ENCODE measurements at places on chromosomes 1 and 21. TPM values are rescaled to one million over a fixed set of nuclear protein-coding genes. Genes with fewer than 3 reads are reported as not detected.

KCNE1 gene
- not detected for total RNA-seq

IGSF8 gene
- 9.4 TPM for total RNA-seq

RPE65 gene
- total RNA-seq = not detected

PROX1 gene
- total RNA-seq = 1.3 TPM

KAZN gene
- total RNA-seq = 9.1 TPM

AQP10 gene
- not detected for total RNA-seq

PERM1 gene
- total RNA-seq = not detected

TINAGL1 gene
- not detected for total RNA-seq

TNFRSF1B gene
- total RNA-seq = 0.22 TPM

BARHL2 gene
- not detected for total RNA-seq

CD247 gene
- total RNA-seq = 1.5 TPM

CDA gene
- 0.96 TPM for total RNA-seq

DNA sequence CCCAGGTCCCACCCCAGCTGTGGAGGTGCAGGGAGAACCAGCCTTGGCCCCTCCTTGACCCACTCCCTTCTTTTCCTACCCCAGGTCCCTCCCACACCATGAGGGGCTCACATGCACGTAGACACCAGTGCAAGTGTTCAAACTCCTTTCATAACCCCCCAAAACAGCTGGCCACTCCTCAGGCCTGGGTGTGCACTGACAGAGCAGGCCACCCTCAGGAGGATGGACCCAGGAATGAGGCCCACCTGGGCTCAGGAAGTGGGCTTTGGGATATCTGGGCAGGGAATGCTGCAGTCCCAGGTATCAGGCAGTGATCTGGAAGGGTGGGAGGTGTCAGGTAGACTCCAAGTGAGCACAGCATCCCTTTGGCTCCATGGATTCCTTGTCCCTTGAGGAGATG, 723.8 kb downstream of the MATN1 start:
- H3K36me3 ChIP-seq = no peaks in the 10 kb centered on the region
- H3K27ac ChIP-seq = no peak overlapping the region
- H3K27me3 ChIP-seq = no peaks in the 10 kb centered on the region
- no peaks in the 10 kb centered on the region for H3K4me1 ChIP-seq
- H3K4me3 ChIP-seq = no peak overlapping the region
- DNase-seq = no peak

DNA sequence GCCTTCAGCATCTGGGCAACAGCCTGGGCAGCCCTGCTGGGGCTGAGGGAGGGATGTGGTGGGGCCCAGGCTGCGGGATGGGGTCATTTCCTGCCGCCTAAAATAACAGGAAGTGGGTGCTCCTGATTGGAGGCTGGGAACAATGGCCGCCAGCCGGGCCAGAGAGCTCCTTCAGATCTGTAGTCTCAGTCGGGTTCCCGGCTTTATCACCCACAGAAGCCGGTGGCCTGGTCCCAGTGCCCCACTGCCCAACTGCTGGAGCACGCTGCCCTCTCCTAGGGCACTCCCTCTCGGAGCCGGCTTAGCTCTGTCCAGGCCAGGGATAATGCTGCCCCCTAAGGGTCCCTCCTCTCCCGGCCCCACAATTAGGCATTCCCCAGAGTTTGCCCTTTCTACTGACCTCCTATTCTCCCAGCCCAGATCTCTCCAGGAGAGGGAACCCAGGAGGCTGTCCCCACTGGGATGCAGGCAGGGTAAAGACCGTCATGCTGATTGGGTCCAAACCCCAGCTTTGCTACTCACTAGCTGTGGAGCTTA, 5.1 kb downstream of the MAP7D1 start:
- H3K36me3 ChIP-seq = no peaks in the 10 kb centered on the region
- peak; percentile 86 for DNase-seq
- peaks cover 26% of the 10 kb centered on the region for H3K4me1 ChIP-seq
- peak overlapping the region; percentile 40 for H3K4me3 ChIP-seq

- H3K27me3 ChIP-seq = peaks cover 34% of the 10 kb centered on the region
- DNase-seq = no peak
- no peak within 1 kb of the TSS for H3K4me3 ChIP-seq
- H3K4me1 ChIP-seq = peaks cover 14% of the 10 kb centered on the region
Observed at GRCh38 chr1:145719230-145720079, at the start of gene CD160. Gene CD160 (plus strand): TSS chr1:145719499. CDS start chr1:145728328, 8,829 bp downstream.

DNA sequence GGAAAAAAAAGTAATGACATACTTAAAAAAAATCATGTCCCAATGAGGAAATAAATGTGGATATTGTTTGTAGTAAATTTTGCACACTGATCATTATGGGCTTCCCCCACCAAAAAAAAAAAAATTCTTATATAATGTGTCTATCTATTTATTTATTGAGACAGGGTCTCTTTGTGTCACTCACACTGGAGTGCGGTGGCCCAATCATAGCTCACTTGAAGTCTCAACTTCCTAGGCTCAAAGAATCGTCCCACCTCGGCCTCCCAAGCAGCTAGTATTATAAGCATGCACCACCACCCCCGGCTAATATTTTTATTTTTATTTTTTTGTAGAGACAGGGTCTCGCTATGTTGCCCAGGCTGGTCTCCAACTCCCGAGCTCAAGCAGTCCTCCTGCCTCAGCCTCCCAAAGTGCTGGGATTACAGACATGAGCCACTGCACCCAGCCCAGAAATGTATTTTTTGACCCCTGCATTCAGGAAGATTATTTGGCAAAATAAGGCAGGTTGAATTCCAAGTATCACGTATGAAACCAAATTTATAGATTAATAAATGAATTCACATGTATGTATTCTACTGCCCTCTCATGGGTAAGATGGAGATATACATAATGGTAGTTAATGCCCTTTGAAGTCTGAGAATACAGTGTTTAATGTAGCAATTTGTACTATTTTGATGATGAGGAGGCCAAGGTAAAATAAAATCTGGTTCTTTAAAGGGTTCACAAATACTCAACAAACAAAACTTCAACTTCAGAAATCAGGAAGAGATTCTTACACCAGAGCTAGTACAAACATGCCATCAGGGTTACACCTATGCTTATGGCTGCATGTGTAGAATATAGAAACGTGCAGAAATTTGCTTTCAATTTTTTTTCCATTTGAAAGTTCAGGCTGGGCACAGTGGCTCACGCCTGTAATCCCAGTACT, 1.4 kb upstream of the DENND2C start:
- no peaks in the 10 kb centered on the region for H3K36me3 ChIP-seq
- DNase-seq = no peak
- H3K4me1 ChIP-seq = no peaks in the 10 kb centered on the region
- peaks cover 88% of the 10 kb centered on the region for H3K27me3 ChIP-seq

- no peaks in the 10 kb centered on the region for H3K4me1 ChIP-seq
- no peaks in the 10 kb centered on the region for H3K36me3 ChIP-seq
- H3K27me3 ChIP-seq = no peaks in the 10 kb centered on the region
- no peak overlapping the region for H3K27ac ChIP-seq
Observed at GRCh38 chr1:198467907-198468306, 72.6 kb downstream of the ATP6V1G3 start.

DNA sequence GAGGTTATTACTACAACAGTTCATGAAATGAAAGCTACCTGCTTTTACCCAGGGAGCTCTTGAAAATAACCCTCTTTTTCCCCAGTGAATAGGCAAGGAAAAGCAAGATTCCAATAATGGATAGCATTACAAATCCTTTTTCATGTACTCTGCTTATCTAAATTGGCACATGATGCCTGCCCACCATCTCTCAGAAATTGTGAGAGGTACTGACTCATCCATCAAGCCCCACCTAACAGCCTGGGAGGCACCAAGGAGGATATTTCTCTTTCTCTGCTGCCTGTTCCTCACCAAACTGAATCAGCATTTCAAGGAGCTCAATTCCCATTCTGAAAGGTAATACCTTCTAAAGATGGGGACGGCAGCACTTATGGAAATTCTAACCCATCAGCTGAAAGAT, 34.4 kb downstream of the PALMD start:
- H3K36me3 ChIP-seq = no peaks in the 10 kb centered on the region
- peaks cover 9% of the 10 kb centered on the region for H3K4me1 ChIP-seq
- no peak overlapping the region for H3K27ac ChIP-seq

- H3K27me3 ChIP-seq = no peaks in the 10 kb centered on the region
- no peaks in the 10 kb centered on the region for H3K4me1 ChIP-seq
- H3K27ac ChIP-seq = no peak overlapping the region
- H3K36me3 ChIP-seq = no peaks in the 10 kb centered on the region
- no peak overlapping the region for H3K4me3 ChIP-seq
Observed at GRCh38 chr1:110916669-110917306, 43.8 kb downstream of the CD53 start.

DNA sequence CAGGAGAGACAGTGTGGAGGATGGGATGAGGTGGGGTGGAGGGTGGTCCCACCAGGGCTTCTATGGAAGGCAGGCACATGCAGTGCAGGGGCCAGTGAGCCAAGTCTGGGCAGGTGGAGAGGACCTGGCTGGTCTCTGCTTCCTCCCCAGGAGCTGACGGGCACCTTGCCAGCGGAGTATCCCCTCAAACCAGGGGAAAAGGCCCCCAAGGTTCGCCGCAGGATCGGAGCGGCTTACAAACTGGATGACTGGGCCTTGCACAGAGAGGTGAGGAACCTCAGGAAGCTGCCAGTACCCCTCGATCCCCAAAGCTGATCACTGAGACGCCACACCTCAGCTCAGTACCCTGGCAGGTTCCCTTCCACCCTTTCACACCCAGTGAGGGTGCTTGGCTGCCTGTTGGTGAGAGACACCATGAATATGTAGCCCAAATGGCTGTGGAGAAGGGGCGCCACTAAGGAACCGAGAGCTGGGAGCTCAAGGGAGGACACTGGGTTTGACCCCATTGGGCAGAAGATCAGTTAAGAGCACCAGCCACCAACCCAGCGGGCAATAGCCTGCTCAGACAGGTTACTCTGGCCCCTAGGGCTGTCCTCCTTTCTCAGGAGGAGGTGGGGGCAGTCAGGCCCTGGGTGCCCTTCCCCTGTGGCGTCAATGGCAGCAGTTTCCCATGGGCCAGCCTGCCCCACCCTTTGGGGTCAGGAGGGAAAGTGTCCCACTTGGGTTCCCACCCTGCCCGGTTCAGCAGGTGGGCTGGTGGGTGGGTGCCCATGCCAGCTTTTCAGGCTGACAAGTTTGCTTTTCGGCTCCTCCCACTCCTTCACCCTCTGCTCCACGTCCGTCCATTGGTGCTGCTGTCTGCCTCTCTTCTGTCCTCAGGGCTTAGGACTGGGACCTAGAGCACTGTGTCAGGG, 5.5 kb downstream of the INAVA start:
- no peaks in the 10 kb centered on the region for H3K36me3 ChIP-seq
- DNase-seq = no peak
- H3K27me3 ChIP-seq = no peaks in the 10 kb centered on the region
- no peak overlapping the region for H3K27ac ChIP-seq

GRCh38 chr1:26759531-26759930, 28.2 kb upstream of the PIGV start:
- no peaks in the 10 kb centered on the region for H3K4me1 ChIP-seq
- H3K27ac ChIP-seq = no peak overlapping the region
- no peak for DNase-seq
- peaks cover 24% of the 10 kb centered on the region for H3K36me3 ChIP-seq
- H3K27me3 ChIP-seq = no peaks in the 10 kb centered on the region
- no peak overlapping the region for H3K4me3 ChIP-seq

- DNase-seq = peak; percentile 93
- peaks cover 44% of the 10 kb centered on the region for H3K27me3 ChIP-seq
- H3K36me3 ChIP-seq = no peaks in the 10 kb centered on the region
- no peak overlapping the region for H3K4me3 ChIP-seq
- no peak overlapping the region for H3K27ac ChIP-seq
- no peaks in the 10 kb centered on the region for H3K4me1 ChIP-seq
Observed at GRCh38 chr1:25608488-25609178, 8.0 kb upstream of the MAN1C1 start.

GRCh38 chr1:248733566-248733965, 22.0 kb downstream of the LYPD8 start:
- no peaks in the 10 kb centered on the region for H3K36me3 ChIP-seq
- H3K4me3 ChIP-seq = no peak overlapping the region
- H3K4me1 ChIP-seq = no peaks in the 10 kb centered on the region
- no peaks in the 10 kb centered on the region for H3K27me3 ChIP-seq
- no peak overlapping the region for H3K27ac ChIP-seq

GRCh38 chr1:116062201-116062600, 49.0 kb upstream of the MAB21L3 start:
- DNase-seq = no peak
- H3K4me1 ChIP-seq = no peaks in the 10 kb centered on the region
- H3K27ac ChIP-seq = no peak overlapping the region
- H3K27me3 ChIP-seq = no peaks in the 10 kb centered on the region
- no peak overlapping the region for H3K4me3 ChIP-seq
- H3K36me3 ChIP-seq = no peaks in the 10 kb centered on the region

DNA sequence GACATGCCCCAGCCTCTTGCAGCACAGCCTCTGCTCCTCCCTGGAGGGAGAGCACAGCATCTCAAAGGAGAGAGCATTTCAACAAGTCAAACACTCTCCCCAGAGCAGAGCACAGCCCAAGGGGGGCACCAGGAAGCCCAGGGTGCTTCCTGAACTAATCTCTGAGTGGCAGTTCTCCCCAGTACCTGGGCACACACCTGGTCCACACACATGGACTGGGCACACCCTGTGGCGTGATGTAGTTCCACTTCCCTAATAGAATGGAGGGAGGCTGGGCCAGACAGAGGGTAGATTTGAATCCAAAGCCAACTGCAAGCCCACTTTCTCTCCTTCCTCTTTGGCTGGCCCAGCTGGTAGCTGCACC, 55.5 kb downstream of the CD46 start:
- H3K27ac ChIP-seq = no peak overlapping the region

GRCh38 chr1:187433598-187433997, 604.8 kb downstream of the PLA2G4A start:
- H3K4me1 ChIP-seq = no peaks in the 10 kb centered on the region
- H3K27ac ChIP-seq = no peak overlapping the region
- no peak for DNase-seq
- no peaks in the 10 kb centered on the region for H3K36me3 ChIP-seq
- H3K27me3 ChIP-seq = no peaks in the 10 kb centered on the region

- no peak for DNase-seq
- no peak overlapping the region for H3K4me3 ChIP-seq
- no peaks in the 10 kb centered on the region for H3K4me1 ChIP-seq
Observed at GRCh38 chr1:11384170-11384554, 94.8 kb upstream of the DISP3 start.

DNA sequence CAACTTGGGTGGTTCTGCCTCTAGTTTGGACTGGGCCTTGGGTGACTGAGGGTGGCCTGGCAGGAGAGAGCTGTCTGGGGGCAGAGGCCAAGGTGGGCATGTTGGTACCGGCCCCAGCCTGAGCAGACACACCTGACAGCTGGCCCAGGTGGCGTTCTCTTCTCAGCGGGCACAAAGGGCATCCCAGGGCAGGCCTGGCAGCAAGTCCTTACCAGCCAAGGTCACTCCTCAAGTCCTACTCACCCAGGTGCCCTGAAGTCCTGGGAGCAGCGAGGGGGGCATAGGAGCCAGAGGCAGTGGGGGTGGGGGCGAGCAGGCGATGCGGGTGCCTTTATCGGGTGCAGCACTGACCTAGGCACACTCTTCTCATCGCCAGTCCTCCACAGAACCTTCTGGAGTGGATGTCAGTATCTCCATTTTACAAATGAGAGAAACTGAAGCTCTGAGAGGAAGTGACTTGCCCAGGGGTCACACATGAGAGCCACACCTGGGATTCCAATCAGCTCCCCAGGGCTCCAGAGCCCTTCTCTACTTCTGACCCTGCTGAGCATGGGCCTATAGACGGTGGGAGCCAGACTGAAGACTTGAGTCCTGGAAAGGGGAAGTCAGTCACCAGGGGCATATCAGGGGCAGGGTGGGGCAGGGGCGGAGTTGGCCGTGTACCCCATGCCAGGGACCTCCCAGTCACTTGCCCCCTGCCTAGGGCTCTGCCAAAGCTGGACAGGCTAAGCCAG, 587 bp upstream of the SLC25A34 start:
- no peaks in the 10 kb centered on the region for H3K36me3 ChIP-seq
- H3K4me3 ChIP-seq = no peak overlapping the region
- DNase-seq = no peak
- no peaks in the 10 kb centered on the region for H3K4me1 ChIP-seq
- H3K27me3 ChIP-seq = no peaks in the 10 kb centered on the region
- no peak overlapping the region for H3K27ac ChIP-seq

GRCh38 chr1:220491891-220492290, 36.0 kb upstream of the MARK1 start:
- no peaks in the 10 kb centered on the region for H3K4me1 ChIP-seq
- no peaks in the 10 kb centered on the region for H3K36me3 ChIP-seq
- H3K27ac ChIP-seq = no peak overlapping the region
- no peak overlapping the region for H3K4me3 ChIP-seq
- H3K27me3 ChIP-seq = no peaks in the 10 kb centered on the region
